ENCODE measurements at places on chromosomes 1 and 21. TPM values are rescaled to one million over a fixed set of nuclear protein-coding genes. Genes with fewer than 3 reads are reported as not detected.

The TNFSF4 gene
- total RNA-seq, result 2.1 TPM

DNA sequence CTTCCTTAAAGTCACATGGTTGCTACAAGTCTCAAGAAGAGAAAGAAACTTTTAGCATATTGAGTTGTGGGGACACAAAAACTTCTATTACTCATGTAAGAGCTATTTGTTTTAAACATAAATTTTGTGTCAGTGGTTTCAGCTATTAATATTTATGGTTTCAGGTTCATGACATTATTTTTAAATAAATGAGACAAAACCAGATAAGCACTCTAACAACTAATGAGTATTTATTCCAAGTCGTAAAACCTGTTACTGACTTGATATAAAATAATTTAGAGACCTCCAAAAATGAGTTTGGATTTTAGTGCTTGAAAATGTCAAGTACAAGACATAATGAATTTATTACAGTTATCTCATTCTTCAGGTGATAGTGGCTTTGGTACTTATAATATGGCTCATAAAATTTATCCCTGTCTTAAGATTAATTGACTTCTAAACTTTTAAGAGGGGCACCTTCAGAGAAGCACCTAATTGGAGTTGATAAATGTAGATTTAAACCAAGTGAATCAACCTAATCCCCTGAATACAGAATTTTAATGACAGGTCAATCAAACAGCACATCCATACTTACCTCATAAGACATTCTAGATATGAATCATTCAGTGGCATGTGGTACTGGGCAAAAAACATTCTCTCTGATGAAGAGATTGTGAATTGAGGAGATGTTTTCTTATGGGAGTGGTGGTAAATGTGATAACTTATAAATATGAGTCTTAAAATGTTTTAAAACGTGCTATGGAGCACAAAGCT is 167.7 kb upstream of the PTGFR start:
- no peak for DNase-seq

DNA sequence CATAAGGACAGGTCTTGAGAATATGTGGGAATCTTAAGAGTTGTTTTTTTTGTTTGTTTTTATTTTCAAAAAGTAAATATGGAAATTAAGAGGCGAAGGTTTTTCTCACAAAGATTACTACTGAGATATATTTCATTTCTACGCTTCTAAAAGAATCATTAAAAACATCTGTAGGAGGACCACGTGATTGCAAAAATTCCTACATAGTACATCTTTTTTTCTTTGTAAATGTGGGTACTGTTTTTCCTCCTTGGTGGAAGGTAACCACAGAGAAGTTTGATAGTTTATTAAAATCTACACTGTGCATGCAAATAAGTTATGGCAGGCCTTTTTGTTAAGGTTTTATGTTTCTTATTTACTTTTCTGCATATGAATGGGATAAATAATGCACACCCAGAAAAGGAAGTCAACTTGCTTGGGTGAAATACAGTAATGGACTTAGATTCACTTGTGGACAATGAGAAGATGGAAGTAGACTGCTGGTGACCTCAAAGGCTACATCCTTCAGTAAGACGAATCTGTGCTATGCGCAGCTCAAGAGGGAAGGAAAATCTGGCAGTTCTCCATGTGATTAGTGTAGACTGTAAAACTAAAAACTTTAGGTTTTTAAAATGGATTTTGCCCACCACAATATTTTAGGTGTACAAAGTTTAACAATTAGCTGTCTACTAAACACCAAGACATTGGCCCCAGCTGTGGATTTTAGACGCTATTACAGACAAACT is 2.0 kb downstream of the AK5 start:
- no peak for DNase-seq

DNA sequence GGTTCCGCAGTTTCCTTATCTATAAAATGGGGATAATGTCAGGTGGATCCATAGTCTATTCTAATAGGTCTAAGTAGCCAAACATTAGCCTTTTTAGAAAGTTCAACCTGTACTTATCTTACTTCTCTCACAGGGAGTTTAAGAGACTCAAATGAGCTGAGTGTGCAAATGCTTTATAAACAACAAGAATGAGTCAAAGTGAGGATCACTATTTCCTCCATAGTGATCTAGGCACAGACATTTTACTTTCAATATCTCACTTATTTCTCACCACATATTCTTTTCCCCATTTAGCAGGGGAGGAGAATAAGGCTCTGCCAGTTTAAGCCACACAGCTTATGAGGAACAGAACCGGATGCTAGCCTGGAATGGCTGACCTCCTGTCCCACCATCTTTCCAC is 92.1 kb upstream of the LMO4 start:
- no peak for DNase-seq

DNA sequence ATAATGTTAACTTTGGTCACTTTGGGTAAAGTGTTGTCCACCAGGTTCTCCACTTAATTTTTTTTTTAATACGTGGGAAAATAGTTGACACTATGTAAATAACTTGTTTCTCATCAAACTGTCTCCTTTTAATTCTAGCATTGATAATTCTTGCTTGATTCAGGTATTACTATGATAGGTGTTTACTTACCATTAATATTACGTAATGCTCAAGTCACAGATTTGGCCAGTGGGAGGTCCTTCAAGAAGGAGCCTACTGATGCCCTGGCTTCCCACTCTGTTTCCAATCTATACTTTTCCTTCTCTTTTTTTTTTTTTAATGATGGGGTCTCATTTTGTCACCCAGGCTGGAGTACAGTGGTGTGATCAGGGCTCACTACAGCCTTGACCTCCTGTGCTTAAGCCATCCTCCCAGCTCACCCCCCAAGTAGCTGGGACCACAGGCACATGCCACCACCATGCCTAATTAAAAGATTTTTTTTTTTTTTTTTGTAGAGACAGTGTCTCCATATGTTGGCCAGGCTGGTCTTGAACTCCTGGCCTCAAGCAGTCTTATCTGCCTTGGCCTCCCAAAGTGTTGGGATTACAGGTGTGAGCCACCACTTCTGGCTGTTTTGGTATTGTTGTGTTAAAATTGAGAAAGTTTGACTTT is 29.9 kb downstream of the YTHDF2 start:
- DNase-seq, result no peak

DNA sequence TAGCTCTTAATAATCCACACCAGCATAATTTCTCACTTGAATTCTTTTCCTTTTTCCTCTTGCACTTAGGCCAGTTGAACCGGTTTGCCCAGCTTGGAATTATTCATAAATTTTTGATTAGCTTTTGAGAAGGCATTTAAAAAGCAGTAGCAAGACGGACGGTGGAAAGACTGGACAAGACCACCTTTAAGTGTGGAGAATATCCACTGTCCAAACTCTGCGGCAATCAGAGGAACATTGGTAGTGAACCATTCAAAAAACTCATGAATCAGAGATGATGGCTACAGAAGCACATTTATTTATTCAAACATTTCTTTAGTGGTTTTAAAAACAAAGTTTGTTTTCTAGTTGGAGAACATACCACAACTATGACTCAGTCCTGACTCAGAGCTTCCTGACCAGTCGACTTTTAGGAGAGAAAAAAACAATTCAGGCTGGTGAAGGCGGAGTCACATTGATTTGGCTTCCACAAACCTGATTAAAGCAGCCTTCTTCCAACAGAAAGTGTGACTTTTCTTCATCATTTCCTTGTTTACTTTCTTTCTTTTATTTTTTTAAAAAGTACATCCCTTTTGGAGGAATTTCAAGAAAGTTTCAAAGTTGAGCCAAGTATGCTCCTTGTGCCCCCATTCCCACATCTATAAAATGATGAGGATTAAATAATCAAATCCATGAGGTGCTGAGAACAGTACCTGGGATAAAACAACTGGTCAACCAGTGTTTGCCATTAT is 128.8 kb downstream of the ADSS2 start:
- DNase-seq, result no peak

DNA sequence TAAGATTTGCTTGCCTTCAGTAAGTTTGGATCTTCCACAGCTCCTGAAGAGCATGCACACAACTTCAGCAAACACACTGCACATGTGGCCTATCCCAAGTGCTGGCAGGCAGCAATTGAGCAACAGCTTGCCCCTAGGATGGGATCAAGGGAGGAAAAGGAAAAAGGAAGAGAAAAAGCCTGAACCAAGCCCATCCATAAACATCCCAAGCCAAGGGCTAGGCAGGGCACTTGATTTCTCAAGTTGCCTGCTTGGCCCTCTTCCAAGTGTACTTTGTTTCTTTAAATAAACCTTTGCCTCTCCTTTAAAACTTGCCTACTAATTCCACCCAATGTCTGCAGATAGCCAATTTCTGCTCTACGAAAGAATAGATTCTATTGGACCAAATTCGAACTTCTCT is 49.0 kb upstream of the OLFM3 start:
- DNase-seq, result no peak

DNA sequence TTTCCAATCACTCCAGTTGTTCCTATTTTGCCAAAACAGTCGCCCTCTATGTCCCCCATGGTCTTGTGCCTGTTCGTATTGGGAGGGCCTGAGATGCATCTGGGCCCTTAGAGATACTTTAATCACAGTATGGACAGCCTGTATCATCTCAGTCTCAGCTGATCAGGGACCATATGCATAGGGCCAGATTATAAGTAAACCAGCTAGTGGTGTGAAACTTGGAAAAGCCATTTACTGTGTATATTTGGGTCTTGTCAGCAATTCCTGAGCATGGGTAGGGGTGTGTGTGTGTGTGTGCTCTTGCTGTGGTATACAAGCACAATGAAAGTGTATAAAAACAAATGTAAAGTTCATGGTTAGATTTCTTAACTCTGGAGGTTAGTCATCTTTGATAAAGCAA is 22.8 kb downstream of the SH3BGR start:
- no peak for DNase-seq

GRCh38 chr1:208105756-208106155 is 138.4 kb downstream of the PLXNA2 start:
- DNase-seq, result no peak

Data from mesothelial cell of epicardium (in vitro differentiated cells).